ENCODE measurements at places on chromosomes 6 and 20.

- DNase-seq, result no peak
These were observed 208.7 kb upstream of the PRND start for GRCh38 chr20:4512891-4513550.

- DNase-seq, result no peak
These were observed 25.7 kb downstream of the EPB41L2 start for GRCh38 chr6:131037194-131037897.

GRCh38 chr6:88920774-88921733 is 42.4 kb downstream of the RNGTT start:
- DNase-seq, result no peak

- DNase-seq, result no peak
These were observed 91.7 kb downstream of the SCML4 start for GRCh38 chr6:107732461-107732860.

- peak; percentile 4 for DNase-seq
These were observed 4.2 kb downstream of the PSMF1 start for GRCh38 chr20:1122388-1123315.

DNA sequence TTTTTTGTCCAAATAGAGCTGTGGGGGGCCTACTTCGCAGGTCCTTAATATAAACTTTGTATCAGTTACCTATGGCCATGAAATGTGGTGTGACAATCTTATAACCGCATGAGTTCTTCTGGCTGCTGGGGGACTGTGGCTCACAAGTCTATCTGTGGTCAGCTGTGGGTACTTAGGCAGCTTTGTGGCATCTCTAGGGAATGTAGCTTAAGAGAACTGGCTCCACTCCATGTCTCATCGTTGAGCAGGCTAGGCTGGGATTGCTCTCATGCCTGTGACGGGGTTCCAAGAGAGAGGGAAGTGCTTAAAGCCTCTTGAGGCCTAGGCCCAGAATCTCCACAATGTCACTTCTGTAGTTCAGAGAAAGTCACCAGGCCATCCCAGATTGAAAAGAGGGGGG is 140.5 kb downstream of the BTBD3 start:
- DNase-seq, result no peak

DNA sequence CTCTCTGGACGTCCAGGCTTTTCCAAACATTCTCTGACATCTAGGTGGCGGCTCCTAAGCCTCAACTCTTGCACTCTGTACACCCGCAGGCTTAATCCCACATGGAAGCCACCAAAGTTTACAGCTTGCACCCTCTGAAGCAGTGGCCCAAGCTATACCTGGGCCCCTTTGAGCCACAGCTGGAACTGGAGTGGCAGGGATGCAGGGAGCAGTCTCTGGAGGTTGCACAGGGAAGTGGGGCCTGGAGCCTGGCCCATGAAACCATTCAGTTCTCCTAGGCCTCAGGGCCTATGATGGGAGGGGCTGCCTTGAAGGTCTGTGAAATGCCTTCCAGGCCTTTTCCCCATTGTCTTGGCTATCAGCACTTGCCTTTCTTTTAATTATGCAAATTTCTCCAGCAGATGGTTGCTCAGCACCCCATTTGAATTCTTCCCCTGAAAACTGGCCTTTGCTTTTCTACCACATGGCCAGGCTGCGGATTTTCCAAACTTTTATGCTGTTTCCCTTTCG is 64.9 kb downstream of the IRF4 start:
- no peak for DNase-seq

DNA sequence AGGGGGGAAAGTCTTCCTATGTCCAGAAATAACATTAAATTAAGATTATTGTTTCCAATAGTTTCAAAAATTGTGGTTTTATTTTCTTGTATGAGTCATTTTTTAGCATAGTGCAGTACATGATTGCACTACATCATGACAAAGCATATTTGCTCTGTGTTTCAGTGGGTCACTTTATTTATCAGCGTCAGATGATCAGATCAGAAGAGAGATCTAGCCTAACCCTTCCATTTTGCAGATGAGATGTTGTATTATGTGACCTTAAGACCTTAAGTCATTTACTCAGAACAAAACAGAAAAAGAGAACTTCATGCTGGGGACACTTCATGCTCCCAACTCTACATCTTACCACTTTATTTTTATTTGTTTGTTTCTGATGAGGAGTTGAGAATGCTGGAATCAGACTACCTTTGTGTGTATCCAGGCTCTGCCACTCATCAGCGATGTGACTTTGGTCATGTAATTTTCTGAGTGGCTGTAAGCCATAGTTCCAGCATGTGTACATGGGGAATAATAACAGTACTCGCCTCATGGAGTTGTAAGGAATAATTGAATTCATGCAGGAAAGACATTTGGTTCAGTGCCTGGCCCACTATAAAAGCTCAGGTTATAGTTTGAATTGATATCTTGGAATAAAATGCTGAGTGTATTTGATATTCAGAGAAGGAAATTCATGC is 13.5 kb downstream of the EYA4 start:
- DNase-seq, result no peak

DNA sequence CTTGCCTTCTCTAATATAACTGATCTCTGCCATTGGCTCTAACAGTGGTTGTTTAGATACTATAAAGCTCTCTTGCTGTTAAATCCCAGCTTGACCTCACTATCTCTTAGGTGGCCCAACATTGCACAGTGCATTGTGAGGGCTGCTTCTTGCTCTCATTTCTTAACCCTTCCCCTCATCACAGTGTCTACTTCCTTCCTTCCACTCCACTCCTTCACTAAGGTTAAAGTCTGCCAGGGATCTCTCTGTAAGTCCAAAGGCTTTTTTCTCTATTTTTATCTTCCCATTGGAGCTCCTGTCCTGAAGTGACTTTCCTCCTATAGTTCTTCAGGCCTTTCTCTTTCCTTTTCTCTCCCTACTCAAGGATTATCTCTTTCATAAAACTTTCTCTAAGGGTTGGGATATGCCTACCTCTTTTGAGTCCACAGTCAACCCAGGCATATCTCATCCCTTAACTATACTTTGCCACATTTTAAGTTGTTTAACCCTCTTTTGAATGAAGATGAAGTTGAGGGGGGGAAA is 4.0 kb upstream of the TBC1D22B start:
- no peak for DNase-seq

GRCh38 chr20:41329435-41330342 is 10.9 kb upstream of the LPIN3 start:
- peak; percentile 17 for DNase-seq

DNA sequence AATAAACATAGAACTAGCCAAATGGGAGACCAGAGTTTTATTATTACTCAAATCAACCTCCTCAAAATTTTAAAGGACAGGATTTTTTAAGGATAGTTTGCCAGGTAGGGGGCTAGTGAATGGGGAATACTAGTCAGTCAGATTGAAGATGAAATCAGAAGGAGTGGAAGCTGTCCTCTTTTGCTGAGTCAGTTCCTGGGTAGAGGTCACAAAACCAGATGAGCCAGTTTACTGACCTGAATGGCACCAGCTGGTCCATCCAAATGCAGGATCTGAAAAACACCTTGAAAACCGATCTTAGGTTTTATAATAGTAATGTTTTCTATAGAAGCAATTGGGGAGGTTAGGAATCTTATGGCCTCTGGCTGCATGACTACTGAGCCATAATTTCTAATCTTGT is 558.2 kb downstream of the PKHD1 start:
- no peak for DNase-seq

DNA sequence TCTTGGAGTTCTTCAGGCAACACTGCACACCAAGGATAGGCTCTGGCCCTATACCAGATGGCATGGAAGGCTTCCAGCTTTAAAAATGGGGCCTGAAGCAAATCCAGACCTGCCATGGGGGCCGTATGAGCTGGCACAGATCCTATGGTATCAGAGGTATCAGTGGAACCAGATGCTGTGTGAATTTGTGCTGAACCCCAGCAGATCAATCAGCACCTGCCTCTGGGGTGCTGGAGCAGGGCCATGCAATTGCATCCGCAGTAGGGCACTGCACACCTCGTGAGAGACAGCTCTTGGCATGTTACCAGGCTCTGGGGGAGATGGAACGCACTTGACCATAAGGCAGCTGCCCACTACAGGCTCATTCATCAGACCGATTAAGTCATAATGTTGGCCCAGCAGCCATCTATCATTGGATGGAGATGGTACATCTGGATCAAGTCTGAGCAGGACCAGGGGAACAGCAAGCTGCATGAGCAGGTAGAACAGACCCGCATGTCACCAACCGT is 221.5 kb downstream of the MYLK4 start:
- no peak for DNase-seq

DNA sequence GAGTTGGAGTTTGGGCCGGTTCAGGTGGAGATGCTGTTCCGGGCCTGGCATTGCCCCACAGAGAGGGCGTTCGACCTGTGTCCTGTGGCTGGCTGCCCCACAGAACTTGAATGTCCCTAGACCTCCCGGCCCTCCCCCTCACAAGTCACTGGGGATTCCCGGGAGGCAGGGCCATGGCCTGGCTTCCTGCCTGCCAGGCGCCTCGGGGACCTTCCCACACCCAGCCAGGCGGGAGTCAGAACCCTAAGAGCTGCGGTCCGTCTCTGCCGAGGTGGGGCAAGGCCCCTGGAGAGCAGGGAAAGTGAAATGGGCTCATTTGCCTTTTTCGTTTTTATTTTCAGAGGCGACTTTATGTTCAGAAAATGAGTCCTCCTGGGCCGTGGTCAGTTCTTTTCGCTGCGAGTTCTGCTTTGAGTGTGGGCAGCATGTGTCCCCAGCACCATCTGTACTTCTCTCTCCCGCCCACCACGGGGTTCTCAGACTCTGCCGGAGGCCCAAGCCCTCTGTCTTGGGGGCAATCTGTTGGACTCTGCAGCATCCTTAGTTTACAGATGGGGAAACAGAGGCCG is 8.5 kb downstream of the RBM38 start:
- DNase-seq, result no peak

GRCh38 chr6:144077871-144078270 is 17.5 kb downstream of the SF3B5 start:
- DNase-seq, result no peak

DNA sequence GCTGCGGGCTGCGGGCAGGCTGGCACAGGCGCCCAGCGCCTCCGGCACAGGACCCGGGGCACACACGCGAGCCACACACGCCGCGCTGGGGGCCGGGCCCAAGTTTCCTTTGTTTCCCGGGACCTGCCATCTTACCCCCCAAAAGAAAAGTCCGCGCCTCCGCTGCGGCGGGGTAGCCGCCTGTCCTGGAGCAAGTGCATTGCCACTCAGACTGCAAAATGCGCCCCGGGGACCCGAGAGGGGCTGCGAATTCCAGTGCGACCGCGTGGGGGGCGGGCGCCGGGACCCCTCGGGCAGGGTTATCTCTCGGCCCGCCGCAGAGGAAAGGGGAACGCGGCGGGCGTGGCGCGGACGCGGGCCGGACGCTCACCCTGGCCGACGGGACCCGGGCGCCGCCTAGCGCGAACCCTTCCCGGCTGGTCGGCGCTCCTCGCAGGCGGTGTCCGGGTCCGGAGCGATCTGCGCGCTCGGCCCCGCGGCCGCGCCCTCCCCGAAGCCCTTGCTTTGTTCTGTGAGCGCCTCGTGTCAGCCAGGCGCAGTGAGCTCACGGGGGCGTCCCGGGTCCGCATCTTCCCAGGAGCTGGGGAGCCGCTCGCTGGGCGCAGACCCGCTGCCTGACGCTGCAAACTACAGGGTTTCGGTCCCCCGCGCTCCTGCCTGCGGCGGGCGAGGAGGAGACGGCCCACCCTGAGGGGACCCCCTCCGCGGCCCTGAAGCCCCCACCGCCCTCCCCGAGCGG is 639 bp upstream of the CD24 start:
- DNase-seq, result no peak

- DNase-seq, result no peak
These were observed 85.1 kb upstream of the CNKSR3 start for GRCh38 chr6:154595538-154595937.

GRCh38 chr20:33490023-33490933 is at the start of gene CBFA2T2:
Gene CBFA2T2, plus strand, starts transcription at chr20:33490096. Its CDS starts 172 bp downstream, at chr20:33490268.
- DNase-seq, result no peak

All from T follicular helper cell (primary cell).